NCI-H345 (cell line): ENCODE measurements at places on chromosomes 7 and 10.

DNA sequence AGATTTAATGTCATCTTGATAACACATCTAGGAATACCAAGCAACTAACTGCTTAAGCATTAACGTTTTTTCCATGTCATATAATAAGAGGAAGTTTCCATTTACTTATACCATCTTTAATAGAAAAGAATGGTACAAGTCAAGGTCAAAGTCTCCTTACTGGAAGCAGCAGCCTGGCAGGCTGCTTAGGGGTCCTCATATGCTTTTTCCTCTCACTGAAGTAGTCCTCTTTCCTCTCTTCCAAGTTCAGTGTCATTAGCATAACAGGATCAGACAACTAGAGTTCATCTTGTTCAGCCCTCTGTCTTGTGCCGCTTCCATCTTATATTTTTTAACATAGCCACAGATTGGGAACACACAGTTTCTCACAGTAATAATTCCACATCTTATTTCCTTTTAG is 405.7 kb downstream of the GFRA1 start:
- no peak for DNase-seq

- DNase-seq = no peak
Observed at GRCh38 chr10:131730771-131731497, 169.9 kb upstream of the PPP2R2D start.

DNA sequence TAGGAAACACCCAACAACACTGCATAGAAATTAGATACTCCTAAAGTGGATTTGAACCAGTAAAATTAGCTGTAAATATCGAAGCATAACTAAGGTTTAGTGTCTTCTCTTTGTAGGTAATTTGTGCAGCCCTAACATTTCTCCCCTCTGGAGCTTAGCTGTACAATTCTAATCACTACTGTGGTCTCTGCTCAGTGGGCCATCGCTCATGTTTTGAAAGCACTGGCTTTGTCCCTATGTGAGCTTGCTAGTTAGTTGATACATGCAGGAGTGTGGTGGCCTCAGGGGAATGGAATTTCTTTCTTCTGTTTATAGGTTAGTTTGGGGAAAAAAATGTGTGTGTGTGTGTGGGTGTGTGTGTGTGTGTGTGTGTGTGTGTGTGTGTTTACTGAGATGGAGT is 373.1 kb downstream of the DPP6 start:
- no peak for DNase-seq

DNA sequence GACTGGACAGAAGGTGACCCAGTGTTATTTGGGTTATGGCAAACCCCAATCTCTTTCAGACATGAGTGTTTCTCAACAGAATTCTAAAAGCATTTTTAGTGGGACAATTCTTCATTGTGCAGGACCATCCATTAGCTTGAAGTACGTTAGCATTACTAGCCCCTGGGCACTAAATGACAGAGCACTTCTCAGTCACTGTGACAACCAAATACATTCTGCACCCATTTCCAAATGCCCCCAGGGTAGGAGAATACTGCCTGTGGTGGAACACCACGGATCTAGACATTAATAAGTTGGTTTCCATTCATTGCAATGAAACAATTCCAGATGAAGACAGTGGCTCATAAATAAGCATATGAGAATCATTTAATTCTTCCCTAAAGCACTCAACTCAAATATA is 102.4 kb upstream of the FRMD4A start:
- peak; percentile 3 for DNase-seq

DNA sequence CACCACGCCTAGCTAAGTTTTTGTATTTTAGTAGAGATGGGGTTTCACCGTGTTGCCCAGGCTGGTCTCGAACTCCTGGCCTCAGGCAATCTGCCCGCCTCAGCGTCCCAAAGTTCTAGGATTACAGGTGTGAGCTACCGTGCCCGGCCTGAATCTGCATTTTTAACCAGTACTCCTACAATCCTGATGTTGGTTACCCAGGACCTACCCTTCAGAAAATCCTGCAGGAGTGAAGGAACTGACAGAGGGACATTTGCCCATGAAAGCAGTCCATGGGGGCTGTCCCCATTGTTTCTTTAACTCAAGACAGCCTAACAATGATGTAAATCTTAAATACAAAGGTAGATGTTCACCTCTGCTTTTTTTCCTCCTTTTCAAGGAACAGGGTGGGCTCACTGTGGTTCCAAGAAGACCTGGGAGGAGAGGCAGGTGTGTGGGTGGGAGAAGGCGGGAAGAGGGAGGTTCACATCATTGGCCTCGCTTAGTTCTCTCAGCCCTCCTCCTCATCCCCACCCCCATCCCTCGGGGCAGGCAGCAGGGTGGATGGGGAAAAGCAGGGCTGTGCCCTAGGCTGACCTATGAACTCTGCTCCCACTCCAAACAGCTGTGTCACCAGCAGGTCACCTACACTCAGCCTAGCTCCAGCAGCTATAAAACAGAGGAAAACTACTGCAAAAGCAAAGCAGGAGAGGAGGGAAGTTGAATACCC is 13.5 kb downstream of the LRRC20 start:
- no peak for DNase-seq

- no peak for DNase-seq
Observed at GRCh38 chr10:28808693-28809092, 131.4 kb downstream of the BAMBI start.

DNA sequence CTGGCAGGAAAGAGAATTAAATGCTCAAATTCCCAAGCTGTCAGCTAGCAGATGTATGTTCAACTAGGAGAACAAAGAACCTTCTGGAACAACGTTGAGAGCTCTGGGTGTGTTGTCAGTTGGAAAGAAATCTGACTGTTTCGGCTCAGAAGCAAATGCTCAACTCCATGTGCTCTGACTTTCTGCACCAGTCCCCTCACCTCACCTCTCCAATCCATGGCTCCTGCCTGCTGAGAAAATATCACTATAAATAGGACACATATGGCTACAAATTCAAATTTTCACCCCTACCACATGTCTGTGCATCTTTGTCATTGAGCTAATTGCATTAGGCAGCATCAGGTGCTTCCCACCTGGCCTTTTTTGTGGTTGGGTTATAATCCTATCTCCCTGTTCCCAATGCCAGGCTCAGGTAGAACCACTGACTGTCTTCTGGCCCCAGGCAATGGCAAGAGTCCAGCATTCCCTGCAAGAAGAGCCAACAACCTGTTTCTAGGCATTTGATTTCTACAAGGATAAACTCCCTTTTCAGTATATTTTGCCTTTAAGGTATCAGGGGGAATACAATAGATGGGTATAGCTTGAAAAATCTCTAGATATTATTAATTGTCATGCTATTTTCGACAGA is 142.6 kb upstream of the LSM8 start:
- DNase-seq = peak; percentile 42

- no peak for DNase-seq
Observed at GRCh38 chr7:44062903-44063295, 2.5 kb downstream of the PGAM2 start.

DNA sequence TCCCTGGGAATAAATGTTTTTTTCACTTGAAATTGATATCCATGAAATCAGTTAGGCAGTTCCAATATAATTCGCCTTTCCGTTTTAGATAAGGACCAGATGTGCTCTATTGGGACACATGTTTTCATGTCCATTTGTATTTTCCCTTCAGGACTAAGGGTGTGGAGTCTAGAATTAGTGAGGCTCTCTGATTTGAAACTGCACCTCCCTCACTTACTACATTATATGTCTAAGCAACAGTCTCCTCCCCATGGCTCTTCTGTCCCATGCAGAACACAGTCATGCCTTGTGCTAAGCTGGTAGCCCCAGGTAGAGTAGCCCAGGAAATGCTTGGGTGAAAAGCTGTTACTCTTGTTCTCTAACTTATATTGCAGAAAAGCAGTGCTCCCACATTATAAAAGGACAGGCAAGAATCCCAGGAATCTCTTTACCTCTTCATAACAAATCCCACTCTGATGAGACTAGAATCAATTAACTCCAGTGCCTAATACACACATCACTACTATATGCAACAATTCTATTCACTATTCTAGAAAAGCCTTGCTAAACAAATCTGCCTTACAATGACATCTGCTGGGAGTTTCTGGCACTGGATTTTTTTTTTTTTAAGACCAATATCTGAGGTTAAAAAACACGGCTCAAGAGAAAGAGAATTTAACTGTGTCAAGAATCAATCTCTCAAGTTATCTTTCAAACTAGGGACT is 293.9 kb downstream of the SNX13 start:
- DNase-seq = no peak

GRCh38 chr7:115047958-115048720 is 126.2 kb downstream of the MDFIC start:
- DNase-seq = no peak

GRCh38 chr10:49572594-49573114 is 33.7 kb upstream of the ERCC6 start:
- DNase-seq = no peak

- peak; percentile 22 for DNase-seq
Observed at GRCh38 chr10:56928714-56929113, 567.7 kb upstream of the ZWINT start.

- DNase-seq = no peak
Observed at GRCh38 chr7:44994877-44995554, 5.0 kb upstream of the CCM2 start.

- DNase-seq = no peak
Observed at GRCh38 chr7:11570922-11571550, 261.0 kb downstream of the THSD7A start.

DNA sequence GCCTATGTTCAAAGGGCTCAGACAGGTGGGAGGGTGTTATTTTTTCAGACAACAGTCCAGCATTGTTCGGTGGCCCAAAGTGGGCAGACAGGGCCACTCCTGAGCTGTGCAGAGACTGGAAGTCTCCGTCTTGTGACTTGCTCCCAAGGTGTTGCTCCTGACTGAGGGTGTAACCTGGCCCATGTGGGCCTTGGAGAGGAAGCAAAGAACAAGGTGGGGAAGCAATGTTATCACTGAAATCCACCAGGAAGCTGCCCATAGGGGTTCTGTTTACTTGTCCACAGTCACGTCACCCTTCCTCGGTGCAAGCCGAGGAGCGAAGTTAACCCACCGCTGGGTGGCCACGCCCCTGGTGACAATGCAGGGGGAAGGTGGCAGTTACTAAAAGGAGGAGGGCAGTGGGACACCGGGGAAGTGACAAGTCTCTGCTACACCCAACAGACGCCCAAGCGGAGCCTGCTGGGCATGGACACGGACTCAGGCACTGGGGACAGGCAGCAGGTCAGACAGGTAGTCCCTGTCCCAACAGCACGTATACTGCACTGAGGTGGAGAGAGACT is 311.6 kb upstream of the MKI67 start:
- DNase-seq = no peak

DNA sequence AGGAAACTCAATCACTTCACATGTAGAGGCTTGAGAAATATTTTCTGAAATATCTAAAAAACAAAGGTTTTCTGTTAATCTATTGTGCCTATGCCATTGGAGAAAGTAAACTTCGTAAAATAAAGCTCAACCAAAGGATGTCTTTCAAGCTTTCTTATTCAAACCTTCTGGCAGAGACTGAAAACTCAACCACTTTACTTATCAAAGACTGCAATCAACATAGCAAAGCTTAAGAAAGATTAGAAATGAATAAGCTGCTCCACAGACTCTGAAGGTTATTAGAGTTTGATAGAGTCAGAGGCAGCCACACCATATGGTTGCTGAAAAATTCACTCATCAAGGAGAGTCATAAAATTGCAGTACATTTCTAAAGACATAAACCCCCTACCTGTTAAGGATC is 245.8 kb upstream of the MEOX2 start:
- DNase-seq = no peak

DNA sequence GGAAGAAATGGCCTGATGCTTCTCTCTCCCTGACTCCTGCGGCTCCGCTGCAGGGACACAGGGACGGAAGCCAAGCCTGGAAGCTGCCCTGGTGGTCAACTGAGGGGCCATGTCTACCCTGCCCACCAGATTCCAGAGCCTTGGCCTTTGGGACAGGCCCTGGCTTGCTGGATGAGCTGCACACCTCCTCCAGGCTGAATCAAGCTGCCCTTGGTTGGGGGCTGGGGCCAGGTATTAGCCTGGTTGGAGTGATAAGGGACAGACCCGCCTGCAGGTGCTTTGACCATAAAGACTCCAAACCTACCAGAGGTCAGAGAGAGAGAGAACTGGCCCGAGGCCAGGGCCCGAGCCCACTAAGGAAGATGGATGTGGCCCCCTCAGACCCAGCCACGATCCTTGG is 30.1 kb downstream of the CRHR2 start:
- no peak for DNase-seq

- no peak for DNase-seq
Observed at GRCh38 chr10:12822893-12823170, 178.7 kb downstream of the CCDC3 start.

DNA sequence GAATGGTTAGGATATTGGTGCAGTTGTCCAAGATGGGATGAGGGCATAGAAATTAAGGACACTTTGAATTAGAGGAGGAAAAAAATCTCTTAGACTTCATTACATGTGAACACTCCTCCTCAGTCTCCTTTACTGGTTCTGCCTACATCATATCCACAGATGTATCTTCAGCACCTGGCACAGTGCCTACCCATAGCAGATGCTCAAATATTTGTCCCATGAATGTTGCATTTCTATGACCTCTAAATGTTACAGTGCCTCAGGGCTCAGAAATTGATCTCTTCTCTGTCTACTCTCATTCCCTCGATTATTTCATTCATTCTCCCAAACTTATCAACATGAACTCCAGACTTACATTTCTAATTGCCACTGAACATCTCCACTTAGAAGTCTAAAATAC is 17.1 kb downstream of the CNNM1 start:
- peak; percentile 20 for DNase-seq

GRCh38 chr10:85612378-85612775 is 754.2 kb downstream of the GRID1 start:
- DNase-seq = no peak

GRCh38 chr10:112429654-112430230 is 17.0 kb downstream of the ZDHHC6 start:
- DNase-seq = no peak

DNA sequence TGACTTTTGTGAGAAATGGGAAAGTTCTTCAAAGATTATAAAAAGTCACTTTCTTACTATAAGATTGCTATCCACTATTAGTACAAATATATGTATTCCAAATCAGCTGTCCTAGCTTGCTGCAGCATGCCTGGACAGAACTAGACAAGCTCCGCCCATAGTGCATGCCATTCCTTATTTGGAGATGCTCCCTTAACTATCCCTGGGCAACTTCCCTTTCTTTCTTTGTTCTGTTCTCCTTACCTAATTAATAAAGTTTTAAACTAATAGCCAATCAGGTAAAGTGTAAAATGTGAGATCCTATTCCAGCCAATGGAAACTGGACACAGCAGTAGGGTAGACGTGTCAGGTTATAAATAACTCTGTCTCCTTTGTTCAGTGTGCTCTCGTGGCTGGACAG is 281.9 kb downstream of the CAMK1D start:
- peak; percentile 51 for DNase-seq

DNA sequence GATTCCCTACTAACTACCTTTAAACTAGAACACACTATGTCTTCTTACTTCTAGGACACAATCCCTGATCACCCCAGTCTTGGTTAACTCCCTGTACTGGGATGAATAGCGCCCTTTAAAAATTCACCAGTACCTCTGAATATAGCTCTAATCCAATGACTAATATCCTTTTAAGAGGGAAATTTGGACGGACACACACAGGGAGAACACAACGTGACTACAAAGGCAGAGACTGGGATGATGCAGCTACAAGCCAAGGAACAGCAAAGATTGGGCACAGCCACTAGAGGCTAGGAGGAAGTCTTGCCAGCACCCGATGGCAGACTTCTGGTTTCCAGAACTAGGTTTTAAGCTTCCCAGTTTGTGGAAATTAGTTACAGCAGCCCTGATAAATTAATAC is 81.4 kb downstream of the MALSU1 start:
- DNase-seq = no peak
